ENCODE measurements at places on chromosomes 4 and X.

GRCh38 chr4:146633471-146633800, 5.3 kb upstream of the POU4F2 start:
- DNase-seq = no peak

GRCh38 chrX:21798677-21799219, 40.7 kb upstream of the MBTPS2 start:
- DNase-seq = no peak

GRCh38 chrX:68432648-68433047, 647 bp downstream of the OPHN1 start:
- DNase-seq = no peak

- DNase-seq = no peak
Observed at GRCh38 chr4:80114732-80115265, 41.8 kb upstream of the ANTXR2 start.

DNA sequence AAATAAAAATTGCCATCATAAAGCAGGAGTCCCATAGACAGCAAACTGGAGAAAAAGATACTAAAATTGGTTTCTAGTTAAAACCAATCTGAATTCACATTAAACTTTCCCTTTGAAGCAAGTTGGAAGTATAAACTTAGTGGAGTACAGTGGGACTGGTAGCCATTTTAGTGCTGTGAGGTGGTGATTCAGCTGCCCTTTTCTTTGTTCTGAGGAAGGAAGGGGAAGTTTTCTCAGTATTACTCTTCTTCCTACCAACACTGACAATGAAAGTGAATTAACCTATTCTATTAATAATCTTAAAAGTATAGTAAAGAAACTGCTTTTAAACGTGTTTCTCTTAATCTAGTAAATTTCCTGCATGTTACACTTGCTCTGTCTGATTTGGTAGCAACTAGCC, 36.7 kb downstream of the SLC9A6 start:
- DNase-seq = no peak

DNA sequence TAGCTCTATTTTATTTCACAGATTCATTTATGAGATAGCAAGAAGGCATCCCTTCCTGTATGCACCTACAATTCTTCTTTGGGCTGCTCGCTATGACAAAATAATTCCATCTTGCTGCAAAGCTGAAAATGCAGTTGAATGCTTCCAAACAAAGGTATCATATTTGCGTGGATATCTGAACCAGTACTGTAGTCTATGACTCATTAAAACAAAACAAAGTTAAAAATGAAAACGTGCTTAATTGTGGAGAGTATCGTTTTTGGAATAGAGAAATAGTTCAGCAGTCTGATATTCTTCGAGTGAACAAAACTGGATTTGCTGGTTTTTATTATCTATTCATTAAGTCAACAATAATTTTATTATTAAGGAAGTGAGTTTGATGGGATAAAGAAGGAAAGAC, 6.3 kb downstream of the AFP start:
- no peak for DNase-seq

Data from activated CD4-positive, CD25-positive, alpha-beta regulatory T cell (primary cell).